ENCODE measurements at places on chromosomes 16 and 17. TPM values are rescaled to one million over a fixed set of nuclear protein-coding genes. Genes with fewer than 3 reads are reported as not detected.

Gene CNTNAP1
- total RNA-seq = 10.5 TPM

Gene ABCC12
- not detected for total RNA-seq

Gene TOM1L1
- total RNA-seq = 31.0 TPM

Gene ACAP1
- total RNA-seq = 12.0 TPM

GRCh38 chr17:29838961-29839360, 91.1 kb downstream of the SSH2 start:
- DNase-seq = no peak
- H3K4me3 ChIP-seq = no peak overlapping the region
- no peak overlapping the region for H3K27ac ChIP-seq
- no peaks in the 10 kb centered on the region for H3K36me3 ChIP-seq
- H3K4me1 ChIP-seq = no peaks in the 10 kb centered on the region

- no peak overlapping the region for H3K27ac ChIP-seq
- H3K4me3 ChIP-seq = no peak overlapping the region
- no peaks in the 10 kb centered on the region for H3K36me3 ChIP-seq
- no peak for DNase-seq
Measured at GRCh38 chr17:72185564-72185963, 64.7 kb downstream of the SOX9 start.

DNA sequence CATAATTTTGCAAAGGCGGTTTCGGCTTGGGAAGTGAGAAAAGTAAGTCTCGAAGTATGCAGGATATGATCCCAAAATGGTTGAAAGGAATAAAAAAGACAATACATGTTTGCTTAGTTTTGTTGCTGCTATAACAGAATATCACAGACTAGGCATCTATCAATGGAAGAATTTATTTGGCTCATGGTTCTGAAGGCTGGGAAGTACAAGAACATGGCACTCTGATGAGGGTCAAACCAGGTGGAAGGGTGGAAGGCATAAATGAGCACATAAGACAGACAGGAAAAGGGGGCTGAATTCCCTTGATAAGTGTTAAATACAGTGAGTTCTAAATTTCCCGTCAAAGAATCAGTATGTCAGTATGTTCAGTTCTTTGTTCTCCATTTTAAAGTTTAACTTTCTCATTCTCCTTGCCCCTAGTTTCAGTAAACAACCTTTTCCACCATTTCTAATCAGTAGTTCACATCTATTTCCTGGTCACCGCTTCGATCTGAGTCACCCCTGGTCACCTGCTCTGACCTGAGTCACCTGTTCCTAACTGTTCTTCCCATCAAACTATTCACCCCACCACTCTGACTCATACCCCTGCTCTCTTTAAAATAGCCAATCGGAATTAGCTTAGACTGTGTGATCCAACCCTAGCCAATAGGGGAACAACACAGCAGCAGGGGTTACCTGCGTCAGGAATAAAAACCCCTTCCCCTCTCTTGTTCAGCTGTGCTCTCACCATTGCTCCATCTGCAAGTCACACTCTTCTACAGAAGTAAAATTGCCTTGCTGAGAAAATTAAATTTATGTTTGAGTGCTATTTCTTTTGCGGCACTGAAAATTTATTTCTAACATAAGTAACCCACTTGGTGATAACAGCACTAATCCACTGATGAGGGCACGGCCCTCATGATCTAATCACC, 240.8 kb downstream of the STX8 start:
- no peaks in the 10 kb centered on the region for H3K4me1 ChIP-seq
- no peak for DNase-seq
- no peaks in the 10 kb centered on the region for H3K27me3 ChIP-seq
- no peaks in the 10 kb centered on the region for H3K36me3 ChIP-seq
- no peak overlapping the region for H3K27ac ChIP-seq

DNA sequence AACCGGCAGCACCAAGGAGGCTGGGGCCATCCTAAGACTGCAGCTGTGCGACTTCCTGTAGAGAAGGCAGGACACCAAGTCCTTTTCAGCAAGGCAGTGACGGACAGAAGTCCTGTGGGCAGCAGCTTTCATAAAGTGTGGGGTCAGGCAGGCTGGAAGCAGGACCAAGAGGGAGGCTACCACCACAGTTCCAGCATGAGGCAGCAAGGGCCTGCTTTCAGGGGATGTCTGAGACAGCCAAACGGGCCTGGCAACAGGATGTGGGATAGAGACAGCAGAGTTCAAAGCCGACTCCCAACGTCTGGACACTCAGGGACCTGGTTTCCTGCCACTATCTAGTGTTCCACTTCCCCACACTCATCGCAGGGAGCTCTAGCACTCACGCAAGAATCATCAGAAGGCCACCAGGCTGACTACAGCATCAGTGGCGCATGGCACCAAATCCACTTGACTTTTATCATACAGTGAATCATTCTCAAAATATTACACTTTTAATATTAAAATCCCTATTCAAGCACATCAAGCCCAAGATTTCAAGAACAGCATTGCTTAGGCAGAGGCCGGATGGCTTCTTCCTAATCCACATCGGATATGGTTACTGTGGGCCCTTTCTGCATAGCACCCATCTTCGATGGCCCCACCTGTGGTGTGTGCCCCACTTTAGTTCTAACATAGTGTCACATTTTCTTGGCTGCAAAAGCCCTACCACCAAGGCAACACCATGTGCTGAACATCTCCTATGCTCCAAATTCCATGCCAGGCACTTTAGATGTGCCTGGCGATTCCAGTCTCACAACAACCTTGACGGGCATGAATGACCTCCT, 5.2 kb downstream of the USP7 start:
- no peak for DNase-seq
- H3K27ac ChIP-seq = peak overlapping the region; percentile 37
- peaks cover 24% of the 10 kb centered on the region for H3K4me1 ChIP-seq

DNA sequence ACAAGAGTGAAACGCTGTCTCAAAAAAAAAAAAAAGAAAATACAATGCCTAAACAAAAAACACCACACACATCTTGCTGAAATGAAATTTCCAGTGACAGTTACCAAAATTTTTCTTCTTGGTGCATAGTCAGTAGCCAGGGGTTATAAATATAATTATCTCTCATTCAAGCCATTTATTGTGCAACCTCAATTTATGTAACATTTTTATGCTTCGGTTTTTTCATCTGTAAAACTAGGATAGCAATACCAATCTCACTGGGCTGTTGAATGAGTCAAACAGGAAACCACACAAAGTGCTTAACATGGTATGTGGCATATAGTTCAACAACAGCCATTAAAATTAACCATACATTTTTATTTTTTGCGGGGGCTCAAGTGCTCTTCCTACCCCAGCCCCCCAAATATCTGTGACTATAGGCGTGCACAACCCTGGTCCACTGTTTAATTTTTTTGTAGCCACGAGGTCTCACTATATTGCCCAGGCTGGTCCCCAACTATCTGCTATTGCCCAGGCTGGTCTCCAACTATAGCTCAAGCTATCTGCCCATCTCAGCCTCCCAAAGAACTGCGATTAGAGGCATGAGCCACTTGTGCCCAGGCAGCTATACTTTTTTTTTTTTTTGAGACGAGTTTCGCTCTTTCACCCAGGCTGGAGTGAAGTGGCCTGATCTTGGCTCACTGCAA, 2.6 kb downstream of the COG4 start:
- H3K4me3 ChIP-seq = no peak overlapping the region
- H3K36me3 ChIP-seq = peaks cover 28% of the 10 kb centered on the region
- H3K27me3 ChIP-seq = no peaks in the 10 kb centered on the region
- peaks cover 15% of the 10 kb centered on the region for H3K4me1 ChIP-seq
- H3K27ac ChIP-seq = no peak overlapping the region

DNA sequence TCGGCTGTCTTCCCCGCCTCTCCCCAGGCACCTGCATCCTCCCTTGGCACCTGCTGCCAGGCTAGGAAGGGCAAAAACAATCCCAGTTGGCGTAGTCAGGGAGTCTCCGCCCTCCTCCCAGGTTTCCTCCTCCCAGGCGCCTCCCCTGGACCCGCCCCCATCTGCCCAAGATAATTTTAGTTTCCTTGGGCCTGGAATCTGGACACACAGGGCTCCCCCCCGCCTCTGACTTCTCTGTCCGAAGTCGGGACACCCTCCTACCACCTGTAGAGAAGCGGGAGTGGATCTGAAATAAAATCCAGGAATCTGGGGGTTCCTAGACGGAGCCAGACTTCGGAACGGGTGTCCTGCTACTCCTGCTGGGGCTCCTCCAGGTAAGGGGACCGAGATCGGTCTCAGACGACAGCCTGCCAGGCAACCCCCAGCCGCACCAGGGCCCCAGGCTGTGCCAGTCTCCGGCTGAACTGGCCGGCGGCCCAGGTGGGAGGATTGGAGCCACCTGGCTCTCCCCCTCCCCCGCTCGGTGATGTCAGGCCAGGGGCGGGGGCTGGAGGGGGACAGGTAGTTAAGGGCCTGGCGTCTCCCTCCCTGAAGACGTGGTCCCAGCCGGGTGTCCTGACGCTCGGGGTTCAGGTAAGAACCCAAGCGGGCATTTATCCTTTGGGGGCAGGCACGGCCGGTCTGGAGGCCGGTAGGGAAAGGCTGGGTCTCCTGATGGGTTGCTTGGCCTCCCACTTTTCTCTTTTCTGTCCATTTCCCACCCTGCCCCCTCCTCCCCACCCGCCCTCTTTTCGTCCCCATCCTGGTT, at the start of gene GRB7:
Gene GRB7, plus strand, starts transcription at position 179 of the 808 bp plus-strand sequence. CDS start 4,364 bp downstream, outside the sequence.
- DNase-seq = no peak
- H3K4me3 ChIP-seq = peak within 1 kb of the TSS; percentile 9
- no peak within 1 kb of the TSS for H3K27ac ChIP-seq
- H3K27me3 ChIP-seq = peaks cover 28% of the 10 kb centered on the region
- peaks cover 4% of the 10 kb centered on the region for H3K4me1 ChIP-seq

DNA sequence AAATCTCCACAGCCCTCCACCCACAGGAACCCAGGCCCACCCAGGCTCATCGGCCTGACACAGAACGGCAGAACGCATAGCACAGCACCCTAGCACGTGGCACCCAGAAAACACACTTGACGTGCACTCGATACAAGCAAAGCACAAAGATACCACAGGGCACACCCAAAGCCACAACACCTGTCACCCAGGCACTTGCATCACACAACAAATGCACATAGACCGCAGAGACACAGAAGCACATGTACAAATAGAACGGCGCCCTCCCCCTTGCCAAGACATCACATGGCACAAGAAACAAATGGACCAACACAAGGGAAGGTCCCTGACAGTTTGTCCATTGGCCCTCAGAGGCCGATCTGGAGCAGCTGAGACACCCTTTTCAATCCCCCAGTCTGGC, 147.7 kb upstream of the WSCD1 start:
- H3K4me1 ChIP-seq = no peaks in the 10 kb centered on the region
- DNase-seq = no peak
- no peaks in the 10 kb centered on the region for H3K36me3 ChIP-seq

GRCh38 chr17:17549732-17550366, 41.7 kb downstream of the PEMT start:
- no peaks in the 10 kb centered on the region for H3K4me1 ChIP-seq
- no peaks in the 10 kb centered on the region for H3K27me3 ChIP-seq
- H3K4me3 ChIP-seq = no peak overlapping the region
- no peak for DNase-seq
- no peak overlapping the region for H3K27ac ChIP-seq
